Mucosa of gallbladder (tissue), 1 donor: ENCODE measurements at places on chromosomes 11 and 22.

DNA sequence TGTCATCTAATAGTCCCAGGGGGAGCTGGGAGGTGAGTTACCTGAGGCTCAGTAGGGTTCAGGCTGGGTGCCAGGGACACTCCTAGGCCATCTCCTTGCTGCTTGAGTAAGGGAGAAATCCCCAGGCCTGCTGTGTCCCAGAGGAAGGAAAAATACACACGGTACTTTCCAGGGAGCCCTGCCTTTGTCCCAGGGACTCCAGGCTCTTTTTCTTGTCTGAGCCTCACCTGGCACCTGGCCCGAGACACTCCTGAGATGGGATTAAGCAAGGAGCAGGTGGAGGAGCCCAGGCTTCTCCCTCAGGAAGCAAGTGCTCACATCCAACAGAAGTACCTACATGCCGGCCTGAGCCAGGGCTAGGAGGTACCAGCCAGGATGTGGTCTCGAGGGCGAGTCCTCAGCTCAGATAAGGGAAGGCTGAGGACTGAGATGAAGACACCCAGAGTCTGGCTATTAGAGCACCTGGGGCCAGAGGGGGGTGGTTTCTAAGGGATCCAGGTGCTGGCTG, 899 bp upstream of the KLHDC7B start:
- DNase-seq, result no peak

- DNase-seq, result no peak
These were observed 37.6 kb downstream of the CLDN25 start for GRCh38 chr11:113817162-113817561.

DNA sequence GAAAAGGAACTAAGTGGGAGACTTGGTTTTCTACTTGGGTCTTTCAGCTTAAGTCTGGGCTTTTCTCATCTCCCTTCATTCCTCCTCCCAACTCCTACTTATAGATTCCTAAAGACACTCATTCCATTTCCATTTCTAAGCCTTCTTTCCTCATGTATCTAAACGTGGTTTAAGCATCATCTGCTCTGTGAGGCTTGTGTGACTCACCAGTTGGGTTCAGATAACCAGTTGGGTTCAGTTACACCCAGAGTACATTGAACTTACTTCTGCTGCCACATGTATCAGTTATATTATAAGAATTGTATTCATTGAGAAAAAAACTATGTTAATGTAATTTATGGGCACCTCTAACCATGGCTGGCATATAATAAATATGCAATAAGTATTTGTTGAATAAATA, 831.2 kb upstream of the CCDC90B start:
- no peak for DNase-seq

DNA sequence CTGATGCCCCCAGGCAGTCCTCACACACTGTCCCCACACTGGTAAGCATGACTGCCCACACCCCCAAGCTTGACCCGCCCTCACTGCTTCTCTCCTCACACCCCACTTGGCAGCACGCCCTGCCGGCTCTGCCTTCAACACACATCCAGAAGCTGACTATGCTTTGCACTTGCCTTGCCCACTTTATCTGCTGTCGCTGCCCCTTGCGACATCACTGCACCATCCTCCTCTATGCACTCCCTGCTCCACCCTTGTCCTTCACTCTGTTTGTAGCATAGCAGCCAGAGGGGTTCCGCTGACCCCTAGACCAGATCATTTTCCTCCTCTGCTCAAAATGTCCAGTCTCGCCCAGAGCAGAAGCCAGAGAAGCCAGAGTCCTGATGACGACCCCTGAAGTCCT, 25.3 kb upstream of the SLC25A1 start:
- DNase-seq, result no peak

- DNase-seq, result no peak
These were observed 7.5 kb upstream of the SPTY2D1 start for GRCh38 chr11:18641677-18642076.

DNA sequence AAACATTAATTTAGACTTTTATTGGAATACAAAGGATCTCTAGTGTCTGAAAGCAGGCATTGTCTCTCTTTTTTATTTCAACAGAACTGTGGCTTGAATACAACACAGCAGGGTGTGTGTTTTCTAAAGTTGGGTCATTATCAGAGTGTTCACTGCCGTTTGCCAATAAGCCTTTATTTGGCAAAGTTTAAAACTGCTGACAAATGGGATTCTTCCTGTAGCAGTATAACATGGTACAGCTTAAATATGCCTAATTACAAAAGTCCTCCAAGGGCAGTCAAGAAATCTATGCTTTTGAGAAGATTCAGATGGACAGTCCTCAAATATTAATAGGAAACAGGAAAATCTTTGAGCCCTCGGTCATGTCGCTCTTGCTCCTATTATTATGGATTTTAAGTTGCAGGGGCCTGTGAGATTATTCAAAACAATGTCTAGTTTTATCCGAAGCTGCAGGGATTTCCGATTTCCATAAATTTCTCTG, 199.9 kb downstream of the MAML2 start:
- DNase-seq, result no peak

DNA sequence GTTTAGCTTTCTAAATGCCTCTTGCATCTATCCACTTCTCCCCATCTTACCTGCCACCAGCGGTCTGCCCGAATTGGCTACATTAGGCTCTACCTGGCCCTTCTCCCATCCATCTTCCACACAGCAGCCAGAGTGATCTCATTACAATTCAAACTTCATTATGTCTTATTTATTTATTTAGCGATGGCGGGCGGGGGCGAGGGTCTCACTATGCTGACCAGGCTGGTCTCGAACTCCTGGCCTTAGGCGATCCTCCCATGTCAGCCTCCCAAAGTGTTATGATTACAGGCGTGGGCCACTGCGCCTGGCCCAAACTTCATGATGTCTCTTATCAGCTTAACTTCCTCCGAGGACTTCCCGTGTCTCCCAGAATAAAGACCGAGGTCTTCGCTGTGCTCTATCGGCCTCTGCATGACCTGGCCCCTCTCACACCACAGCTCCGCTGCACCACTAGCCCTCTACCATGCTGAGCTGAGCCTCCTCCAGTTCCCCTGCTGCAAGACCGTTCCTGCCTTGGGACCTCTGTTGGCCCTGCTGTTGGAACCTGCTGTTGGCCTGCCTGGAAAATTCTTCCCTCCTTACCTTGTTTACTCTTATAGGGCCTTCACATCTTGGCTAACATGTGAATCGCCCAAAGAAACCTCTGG, 870 bp upstream of the CTTN start:
- DNase-seq, result no peak

DNA sequence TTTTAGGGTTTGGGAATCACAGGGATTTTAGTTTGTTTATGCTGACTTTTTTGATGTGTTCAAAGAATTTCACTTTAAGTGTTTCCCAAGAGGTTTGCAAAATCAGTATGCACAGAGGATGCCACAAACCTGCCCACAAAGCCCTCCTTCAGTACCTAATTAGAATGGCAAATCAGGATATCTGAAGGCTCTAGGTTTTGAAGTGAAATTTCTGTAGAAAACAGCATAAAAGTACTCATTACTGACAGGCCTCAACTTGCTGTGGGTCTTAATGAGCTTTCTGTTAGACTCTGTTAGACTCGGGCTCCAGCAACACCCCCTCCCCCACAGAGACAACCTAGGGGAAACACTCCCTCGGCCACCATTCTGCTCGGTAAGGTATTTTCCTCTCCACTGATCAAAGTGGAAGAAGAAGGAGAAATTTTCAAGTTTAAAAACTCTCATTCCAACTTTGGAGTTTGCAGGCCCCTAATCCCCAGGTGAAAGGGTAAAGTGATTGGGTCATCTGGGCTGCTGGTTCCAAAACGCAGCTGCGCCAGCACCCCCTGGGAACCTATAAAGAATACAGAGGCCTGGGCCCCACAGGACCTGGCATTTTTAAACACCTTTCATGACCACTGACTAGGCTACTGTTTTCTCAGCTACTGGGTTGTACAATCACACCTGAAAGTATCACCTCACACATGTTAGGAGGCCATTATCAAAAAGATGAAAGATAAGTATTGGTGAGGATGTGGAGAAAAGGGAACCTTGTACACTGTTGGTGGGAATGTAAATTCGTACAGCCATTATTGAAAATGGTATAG, 67.5 kb downstream of the PLEKHA7 start:
- DNase-seq, result no peak

GRCh38 chr11:91778758-91779157, 445.9 kb upstream of the FAT3 start:
- no peak for DNase-seq

GRCh38 chr22:46453006-46453828, 84.2 kb downstream of the CELSR1 start:
- no peak for DNase-seq

DNA sequence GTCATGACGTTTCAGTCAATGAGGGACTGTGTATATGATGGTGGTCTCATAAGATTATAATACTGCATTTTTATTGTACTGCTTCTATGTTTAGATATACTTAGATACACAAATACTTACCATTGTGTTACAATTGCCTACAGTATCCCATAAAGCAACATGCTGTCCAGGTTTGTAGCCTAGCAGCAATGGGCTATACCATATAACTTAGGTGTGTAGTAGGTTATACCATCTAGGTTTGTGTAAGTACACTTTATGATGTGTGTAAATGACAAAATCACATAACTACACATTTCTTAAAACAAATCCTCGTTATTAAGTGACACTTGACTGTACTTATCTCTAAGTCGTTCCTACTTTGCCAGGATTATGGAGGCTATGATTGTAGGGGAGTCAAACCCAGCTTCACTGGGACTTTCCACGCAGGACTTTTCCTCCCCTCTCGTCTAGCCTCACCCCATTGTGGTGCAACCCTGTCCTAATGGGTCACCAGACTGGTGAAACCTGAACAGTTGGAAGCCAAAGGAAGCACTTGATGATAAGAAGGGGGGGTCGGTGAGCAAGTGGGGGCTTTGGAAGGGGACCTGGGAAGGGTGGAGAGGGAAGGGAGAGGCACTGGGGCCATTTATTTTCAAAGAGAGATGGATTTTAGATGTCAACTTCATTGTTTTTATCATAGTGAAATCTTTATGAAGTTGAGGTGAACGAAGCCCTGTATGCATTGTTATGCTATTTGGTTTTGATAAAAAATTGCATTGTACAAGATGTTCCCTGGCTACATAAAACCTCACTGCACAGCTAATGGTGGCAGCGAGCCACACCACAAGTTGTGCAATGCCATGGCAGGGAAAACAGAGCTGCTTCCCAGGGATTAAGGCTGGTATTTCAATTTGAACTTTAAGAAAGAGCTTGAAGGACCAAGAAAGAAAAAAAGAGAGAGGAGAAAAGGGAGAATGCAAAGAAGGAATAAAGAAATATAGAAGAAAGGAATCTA, 129.1 kb downstream of the EHF start:
- DNase-seq, result peak; percentile 63

GRCh38 chr22:30694640-30695350, at the start of gene OSBP2:
OSBP2 (plus strand) TSS chr22:30694874; CDS start chr22:30694910, 36 bp downstream.
- peak; percentile 21 for DNase-seq

- DNase-seq, result no peak
These were observed 34.3 kb downstream of the CYB5R2 start for GRCh38 chr11:7638710-7639642.

GRCh38 chr11:27718863-27719545, 18.7 kb upstream of the BDNF start:
- DNase-seq, result no peak

DNA sequence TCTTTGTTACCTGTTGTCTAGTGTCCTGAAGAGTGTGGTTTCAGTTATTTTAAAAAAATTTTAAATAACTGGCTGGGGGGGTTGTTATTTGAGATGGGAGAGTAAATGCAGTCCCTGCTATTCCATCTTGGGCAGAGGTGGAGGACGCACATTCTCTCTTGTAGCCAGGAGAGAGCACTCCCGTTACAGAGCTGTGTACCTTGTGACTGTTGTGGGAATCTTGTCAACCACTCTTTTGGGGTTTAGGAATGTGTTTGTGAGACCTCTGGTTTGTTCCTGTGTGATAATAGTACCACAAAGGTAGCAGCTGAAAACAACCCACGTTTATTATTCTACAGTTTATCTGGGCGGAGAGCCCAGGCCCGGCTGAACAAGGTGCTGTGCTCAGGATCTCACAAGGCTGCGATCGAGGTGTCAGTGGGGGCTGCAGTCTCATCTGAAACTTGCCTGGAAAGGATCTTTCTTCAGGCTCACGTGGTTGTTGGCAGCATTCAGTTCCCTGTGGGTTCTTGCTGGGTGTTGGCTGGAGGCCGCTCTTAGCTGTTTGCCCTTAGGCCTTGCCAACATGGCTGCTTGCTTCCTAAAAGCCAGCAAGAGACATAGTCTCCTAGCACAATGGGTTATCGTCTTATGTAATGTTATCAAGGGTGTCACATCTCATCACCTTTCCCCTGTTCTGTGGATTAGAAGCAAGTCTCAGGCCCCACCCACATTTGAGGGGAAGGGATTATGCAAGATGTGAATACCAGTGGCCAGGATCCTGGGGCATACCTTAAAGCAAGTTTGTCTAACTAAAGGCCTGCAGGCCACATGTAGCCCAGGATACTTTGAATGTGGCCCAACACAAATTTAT, 20.6 kb downstream of the IGHMBP2 start:
- no peak for DNase-seq

GRCh38 chr11:110606415-110606814, 105.8 kb downstream of the ARHGAP20 start:
- no peak for DNase-seq

GRCh38 chr22:40616578-40616977, 19.9 kb downstream of the MRTFA start:
- DNase-seq, result no peak

GRCh38 chr11:31763296-31763695, 47.8 kb downstream of the PAX6 start:
- DNase-seq, result no peak

- DNase-seq, result no peak
These were observed 250.3 kb downstream of the TBC1D22A start for GRCh38 chr22:47012589-47013370.

DNA sequence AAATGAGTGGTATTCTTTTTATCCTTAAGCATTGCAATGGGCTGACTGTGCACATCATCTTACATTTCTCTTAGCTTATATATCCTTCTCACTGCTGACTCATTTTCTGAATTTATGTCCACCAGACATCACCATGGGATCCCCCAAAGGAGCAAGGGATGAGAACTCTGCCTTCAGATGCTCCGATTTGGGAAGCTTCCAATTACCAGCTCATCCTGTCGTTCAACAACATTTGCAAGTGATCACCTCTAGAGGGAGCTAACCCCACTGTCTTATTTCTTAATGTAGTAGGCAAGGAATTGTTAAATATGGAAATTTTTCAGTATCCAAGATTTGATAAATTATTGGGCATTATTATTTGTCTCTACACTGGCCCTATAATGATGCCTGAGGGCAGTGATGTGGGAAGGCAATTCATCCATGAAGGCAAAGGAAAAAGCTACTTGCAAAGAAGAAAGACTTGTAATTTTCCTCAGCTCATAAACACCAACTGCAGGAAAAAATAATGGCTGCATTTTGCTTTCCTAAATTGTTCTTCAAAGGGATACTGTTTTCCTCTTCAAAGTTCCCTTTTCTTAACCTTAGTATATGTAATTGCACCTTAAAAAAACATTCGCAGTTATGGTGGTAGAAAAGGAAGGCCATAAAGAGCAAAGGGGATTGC, 102.4 kb upstream of the FSHB start:
- DNase-seq, result no peak
